Kidney epithelial cell (primary cell): ENCODE measurements at places on chromosomes 11 and 22. TPM values are rescaled to one million over a fixed set of nuclear protein-coding genes. Genes with fewer than 3 reads are reported as not detected.
A peak's percentile ranks its signal among the peaks of the same experiment; 100 is the strongest.

- DNase-seq = no peak
These were observed 84.6 kb upstream of the GUCY1A2 start for GRCh38 chr11:107102692-107103477.

DNA sequence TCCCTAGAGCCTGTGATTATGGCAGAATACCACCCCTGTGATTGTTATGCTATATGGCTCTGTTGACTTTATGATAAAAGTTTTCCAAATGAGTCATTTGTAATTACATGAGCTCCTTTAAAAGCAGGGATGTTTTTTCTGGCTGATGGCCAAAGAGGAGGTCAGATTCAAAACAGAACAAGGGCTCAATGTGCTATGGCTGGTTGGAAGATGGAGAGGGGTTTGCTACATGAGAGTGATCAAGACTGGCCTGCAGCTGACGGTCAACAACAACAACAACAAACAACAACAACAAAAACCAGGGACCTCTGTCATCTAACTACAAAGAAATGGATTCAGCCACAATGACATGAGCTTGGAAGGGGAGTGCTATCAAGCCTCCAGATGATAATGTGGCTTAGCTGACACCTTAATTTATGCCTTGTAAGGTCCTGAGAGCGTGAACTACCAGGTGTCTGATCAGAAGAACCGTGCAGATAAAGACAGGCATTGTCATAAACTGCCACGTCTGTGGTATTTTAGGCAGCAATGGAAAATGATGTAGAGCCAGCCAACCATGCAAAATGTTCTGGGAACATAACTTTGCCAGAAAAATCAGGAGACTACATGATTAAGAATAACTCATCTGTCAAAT, 47.2 kb downstream of the PIWIL3 start:
- DNase-seq = peak; percentile 79

Gene WT1
- 8.5 and 12.3 TPM in 2 replicates for total RNA-seq

Gene BRSK2
- total RNA-seq = 0.75 and 2.4 TPM in 2 replicates
